Iris pigment epithelial cell (primary cell): ENCODE measurements at places on chromosomes 1 and 21.

DNA sequence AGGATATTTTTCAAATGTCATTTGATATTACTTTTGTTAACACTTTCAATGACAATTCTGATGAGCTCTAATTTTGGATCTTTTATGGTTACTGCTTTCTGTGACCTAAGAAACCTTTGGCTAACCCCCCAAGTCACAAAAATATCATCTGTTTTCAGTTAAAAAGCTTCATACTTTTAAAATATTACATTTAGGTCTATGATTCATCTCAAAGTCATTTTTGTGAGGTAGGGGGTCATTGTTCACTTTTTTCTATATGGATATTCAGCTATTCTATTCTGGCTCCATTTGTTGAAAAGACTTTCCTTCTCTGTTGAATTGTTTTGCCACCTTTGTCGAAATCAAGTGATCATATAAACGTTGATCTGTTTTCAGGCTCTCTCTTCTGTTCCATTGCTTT is 44.8 kb downstream of the UCHL5 start:
- peak; percentile 28 for DNase-seq

- DNase-seq = no peak
Observed at GRCh38 chr1:219621047-219621786, 8.3 kb upstream of the ZC3H11B start.

- DNase-seq = peak; percentile 70
Observed at GRCh38 chr1:205588636-205589035, 43.2 kb downstream of the ELK4 start.

GRCh38 chr1:206668351-206668750 is 16.4 kb upstream of the MAPKAPK2 start:
- no peak for DNase-seq

- no peak for DNase-seq
Observed at GRCh38 chr1:16189003-16189402, 23.4 kb downstream of the ARHGEF19 start.

DNA sequence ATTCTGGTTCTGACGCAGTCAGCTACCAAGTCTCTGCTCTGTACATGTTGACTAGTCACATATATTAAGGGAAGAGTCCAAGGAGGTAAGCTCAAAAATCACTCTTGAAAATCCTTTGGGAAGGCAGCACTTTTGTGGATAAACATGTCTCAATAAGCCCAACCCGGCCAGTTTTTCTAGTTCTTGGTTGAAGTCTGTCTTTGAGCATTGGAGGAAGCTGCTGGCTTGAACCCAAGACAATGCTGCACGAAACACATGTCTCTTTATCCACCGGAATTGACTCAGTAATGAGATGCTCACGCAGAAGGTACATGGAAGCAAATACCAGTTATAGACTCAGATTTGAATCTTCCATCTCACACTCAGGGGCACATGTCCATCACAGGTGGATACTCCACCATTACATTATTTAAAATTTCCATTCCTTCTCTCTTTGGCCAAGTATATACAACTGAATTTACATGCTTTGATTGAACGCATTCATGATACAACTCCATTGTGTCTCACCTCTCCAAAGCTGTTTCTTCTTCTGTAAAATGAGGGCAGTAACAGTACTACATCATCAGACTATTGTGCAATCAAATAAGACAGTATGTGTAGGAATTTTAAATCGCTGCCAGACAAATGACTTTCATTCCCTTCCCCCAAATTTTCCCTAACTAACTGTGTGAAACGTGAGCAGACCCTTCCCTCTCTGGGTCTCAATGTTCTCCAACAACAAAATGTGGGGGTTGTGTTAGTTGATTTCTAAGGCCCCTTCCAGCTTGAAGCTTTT is 9.6 kb upstream of the GUCA2A start:
- peak; percentile 68 for DNase-seq

DNA sequence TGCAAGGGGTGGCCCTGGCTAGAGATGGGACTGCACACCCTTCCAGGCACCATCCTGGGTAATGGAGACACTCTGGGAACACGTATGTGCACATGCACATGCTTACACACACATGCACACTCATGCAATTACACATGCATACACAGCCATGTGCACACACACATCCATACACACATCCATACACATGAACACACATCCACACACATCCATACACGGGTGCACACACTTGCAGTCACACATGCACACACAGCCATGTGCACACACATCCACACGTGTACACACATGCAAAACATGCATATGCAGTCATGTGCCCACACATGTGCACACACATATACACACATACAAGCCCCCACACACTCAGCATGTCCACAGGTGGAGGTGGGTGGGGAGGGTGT is 22.3 kb upstream of the POFUT2 start:
- no peak for DNase-seq

DNA sequence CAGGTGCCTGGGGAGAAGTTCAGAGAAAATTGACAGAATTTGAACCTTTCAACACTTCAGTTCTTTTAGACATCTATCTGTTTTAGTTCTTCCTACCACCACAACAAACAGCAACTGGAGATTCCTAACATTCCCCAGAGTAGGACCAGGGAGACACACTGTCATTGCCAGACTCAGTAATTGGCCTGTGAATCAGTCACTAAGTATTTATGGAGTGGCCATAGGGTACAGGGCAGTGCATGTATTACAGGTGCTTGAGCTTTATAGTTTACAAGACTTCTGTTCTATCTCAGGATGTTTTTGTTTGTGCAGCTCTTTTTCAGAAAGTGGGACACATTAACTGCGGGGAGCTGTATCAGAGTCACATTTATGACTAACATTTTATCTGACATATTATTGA is 1.7 kb downstream of the CDC14A start:
- DNase-seq = no peak
